CD8-positive, alpha-beta memory T cell (primary cell): ENCODE measurements at places on chromosomes 16 and 17. TPM values are rescaled to one million over a fixed set of nuclear protein-coding genes. Genes with fewer than 3 reads are reported as not detected.

GRCh38 chr17:7019839-7020519, 2.9 kb upstream of the BCL6B start:
- H3K36me3 ChIP-seq, result no peaks in the 10 kb centered on the region
- H3K4me3 ChIP-seq, result no peak overlapping the region
- peak overlapping the region; percentile 24 for H3K27ac ChIP-seq
- H3K27me3 ChIP-seq, result no peaks in the 10 kb centered on the region
- no peak for DNase-seq
- H3K4me1 ChIP-seq, result peaks cover 52% of the 10 kb centered on the region

GRCh38 chr16:87854907-87855683, 14.2 kb downstream of the SLC7A5 start:
- H3K36me3 ChIP-seq, result peaks cover 11% of the 10 kb centered on the region
- DNase-seq, result no peak
- H3K27ac ChIP-seq, result peak overlapping the region; percentile 89

DNA sequence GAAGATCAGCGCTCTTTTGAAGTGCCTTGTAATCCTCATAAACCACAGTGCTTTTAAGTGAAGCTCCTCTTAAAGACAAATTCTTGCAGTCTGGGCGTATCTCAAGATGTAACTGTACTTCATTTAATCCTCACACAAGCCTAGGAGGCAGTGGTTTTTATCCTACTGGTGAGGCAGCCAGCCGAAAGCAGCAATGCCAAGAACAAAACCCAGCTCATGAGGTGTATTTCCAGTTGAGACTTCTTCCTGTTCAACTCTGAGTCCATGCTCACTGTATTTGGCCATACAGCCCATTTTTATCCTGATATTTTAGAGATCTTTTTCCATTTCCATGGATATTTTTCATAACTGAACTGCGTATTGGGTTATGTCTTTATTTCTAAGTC, 13.7 kb downstream of the CTRB2 start:
- H3K27ac ChIP-seq, result no peak overlapping the region
- no peaks in the 10 kb centered on the region for H3K36me3 ChIP-seq
- H3K4me1 ChIP-seq, result no peaks in the 10 kb centered on the region
- no peak overlapping the region for H3K4me3 ChIP-seq
- DNase-seq, result no peak

DNA sequence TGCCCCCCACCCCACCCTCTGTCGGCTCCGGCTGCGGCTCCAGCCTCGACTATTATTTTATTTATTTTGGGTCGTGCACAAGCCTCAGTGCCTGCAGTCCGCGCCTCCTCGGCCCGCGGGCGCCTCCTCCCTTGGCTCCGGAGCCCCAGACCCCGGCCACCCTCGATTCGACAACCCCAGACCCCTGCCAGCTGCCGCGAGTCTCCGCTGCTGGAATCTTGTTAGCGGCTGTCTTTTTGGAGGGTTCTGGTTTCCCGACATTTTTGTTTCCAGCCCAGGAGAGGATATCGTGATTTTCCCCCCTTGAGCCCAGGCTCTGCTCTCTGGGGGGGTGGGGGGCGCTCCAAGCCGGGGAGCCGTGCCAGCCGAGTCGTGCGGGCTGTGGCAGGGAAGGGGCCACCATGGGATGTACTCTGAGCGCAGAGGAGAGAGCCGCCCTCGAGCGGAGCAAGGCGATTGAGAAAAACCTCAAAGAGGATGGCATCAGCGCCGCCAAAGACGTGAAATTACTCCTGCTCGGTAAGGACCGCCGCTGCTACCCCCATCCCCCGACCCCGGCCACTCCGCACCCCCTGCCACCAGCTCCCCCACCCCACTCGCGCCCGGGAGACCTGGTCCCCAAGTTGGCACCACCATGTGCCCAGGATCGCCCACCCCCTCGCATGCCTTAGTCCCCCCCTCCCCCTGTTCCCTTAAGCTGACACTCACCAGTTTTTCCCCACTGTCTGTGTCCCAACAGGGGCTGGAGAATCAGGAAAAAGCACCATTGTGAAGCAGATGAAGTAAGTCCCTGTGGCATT, 746 bp downstream of the GNAO1 start:
- no peak for DNase-seq
- peak overlapping the region; percentile 44 for H3K4me3 ChIP-seq
- H3K4me1 ChIP-seq, result peaks cover 24% of the 10 kb centered on the region
- H3K36me3 ChIP-seq, result no peaks in the 10 kb centered on the region
- H3K27ac ChIP-seq, result no peak overlapping the region
- H3K27me3 ChIP-seq, result peaks cover 14% of the 10 kb centered on the region

GRCh38 chr17:49549311-49549605, 26.4 kb upstream of the NXPH3 start:
- no peaks in the 10 kb centered on the region for H3K4me1 ChIP-seq
- no peak overlapping the region for H3K27ac ChIP-seq
- DNase-seq, result no peak
- no peaks in the 10 kb centered on the region for H3K36me3 ChIP-seq
- no peaks in the 10 kb centered on the region for H3K27me3 ChIP-seq

Gene NPEPPS
- 101 TPM for total RNA-seq

DNA sequence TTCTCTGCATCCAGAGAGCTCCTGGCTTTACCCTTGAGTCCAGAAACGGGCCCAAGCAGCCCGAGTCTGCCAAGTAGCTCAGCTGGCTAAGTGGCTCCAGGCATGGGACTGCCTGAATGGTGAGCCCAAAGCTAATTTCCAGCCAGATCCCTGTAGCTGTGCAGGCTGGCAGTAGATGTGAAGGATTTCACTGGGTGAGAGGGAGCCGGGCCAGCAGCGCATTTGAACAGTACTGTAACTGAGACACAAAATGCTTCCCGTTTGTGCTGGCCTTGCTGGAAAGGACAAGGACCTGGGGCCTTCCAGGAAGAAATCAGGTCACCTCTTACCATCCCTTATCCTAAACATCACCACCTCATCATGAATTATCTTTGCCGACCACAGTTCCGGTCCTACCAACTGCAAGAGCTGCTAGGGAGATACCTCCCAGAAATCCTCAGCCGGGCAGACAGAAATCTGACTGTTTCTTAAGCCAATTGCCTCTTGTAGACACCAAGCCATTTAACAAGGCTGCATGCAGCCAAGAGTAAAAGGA, 3.7 kb downstream of the TIMP2 start:
- H3K4me3 ChIP-seq, result no peak overlapping the region
- H3K4me1 ChIP-seq, result peaks cover 9% of the 10 kb centered on the region
- peaks cover 7% of the 10 kb centered on the region for H3K27me3 ChIP-seq
- no peak overlapping the region for H3K27ac ChIP-seq
- DNase-seq, result no peak
